Nephron progenitor cell (in vitro differentiated cells): ENCODE measurements at places on chromosomes 11 and 22.

DNA sequence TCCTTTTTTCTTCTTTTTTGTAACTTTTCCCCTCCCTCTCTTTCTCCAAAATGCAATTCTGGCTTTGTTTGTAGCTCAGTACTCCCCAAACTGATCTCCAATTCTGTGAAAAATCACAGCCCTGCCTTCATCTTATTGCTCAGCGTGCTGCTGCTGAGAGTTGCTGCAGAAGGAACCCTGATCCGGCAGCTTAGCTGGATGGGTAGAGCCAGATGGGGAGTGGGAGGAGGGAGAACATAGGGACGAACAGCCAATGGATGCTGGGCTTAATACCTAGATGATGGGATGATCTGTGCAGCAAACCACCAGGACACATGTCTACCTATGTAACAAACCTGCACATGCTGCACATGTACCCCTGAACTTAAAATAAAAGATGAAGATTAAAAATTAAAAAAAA is 47.5 kb upstream of the E2F8 start:
- no peak for DNase-seq

DNA sequence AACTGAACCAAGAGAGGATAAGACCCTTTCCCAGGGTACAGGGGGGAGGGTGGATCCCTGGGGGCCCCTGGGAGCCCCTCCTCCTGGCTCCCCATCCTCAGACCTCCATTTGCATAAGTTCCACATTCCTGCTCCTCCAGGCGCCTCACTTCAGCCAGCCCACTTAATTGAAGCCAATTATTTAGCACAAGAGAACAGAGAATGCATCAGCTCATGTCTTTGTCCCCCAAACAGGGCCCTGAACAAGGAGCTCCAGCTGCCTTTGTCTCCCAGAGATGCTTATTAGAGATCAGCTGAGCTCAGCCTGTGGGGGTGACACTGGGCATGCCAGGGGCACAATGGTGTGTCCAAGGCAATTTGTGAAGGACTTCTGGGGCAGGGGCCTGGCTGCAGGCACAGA is 89.9 kb upstream of the PRDM11 start:
- DNase-seq, result no peak

- DNase-seq, result no peak
Measured at GRCh38 chr11:68153742-68154141, 32.6 kb upstream of the CHKA start.

DNA sequence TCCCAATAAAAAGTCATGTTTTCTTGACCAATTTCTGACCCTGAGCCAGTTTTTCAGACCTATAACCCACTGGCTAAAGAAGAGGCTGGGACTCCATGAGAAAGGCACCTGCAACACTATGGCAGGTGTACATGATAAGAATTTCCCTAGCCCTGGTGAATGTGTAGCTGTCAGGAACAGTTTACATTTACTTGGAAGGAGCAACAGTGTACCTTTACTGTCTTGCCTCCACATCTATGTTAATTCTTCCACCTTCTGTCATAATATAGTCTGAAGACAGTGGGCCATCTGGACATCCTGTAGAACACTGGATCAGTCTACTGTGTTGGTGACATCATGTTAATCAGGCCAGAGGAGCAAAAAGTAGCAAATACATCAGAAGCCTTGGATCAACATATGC is 72.1 kb upstream of the CD82 start:
- no peak for DNase-seq

- DNase-seq, result no peak
Measured at GRCh38 chr11:57903441-57904123, 120.1 kb upstream of the OR9Q1 start.

GRCh38 chr11:19164230-19164855 is 37.4 kb downstream of the CSRP3 start:
- DNase-seq, result no peak

DNA sequence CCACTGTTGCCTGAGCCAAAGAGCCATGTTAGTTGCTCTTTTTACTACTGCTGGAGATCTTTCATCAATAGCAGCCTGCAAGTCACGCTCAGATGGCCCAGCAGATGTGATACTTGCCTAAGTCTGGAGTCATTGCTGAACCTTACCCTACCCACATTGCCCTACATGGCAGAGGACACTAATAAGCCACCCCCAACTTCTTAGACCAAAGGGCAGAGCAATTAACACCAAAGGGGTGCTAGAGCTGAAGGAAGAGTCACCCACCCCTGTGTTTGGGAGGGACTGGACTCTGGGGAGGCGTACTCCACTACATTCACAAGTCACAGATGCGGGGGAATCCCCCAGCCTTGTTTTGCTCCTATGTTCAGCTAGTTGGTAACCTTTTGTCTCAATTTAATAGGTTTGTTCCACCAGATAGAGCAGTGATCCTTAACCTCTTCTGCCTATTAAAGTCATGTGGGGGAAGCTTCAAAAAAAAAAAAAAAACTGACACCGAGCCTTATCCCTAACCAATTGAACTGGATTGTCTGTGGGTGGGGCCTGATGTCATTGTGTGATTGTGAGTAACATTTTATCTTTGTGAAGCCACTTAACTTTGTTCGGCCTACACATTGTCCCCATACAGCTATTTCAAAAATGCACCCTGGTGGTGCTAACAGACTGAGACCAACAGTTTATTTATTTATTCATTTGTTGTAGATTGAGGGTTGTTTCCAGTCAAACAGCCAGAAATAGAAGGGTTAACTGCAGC is 13.1 kb downstream of the ADM start:
- DNase-seq, result no peak
